ENCODE measurements at places on chromosomes 12 and 14. TPM values are rescaled to one million over a fixed set of nuclear protein-coding genes. Genes with fewer than 3 reads are reported as not detected.

REC8 gene
- 27.8 TPM for total RNA-seq

CMA1 gene
- not detected for total RNA-seq

OTX2 gene
- total RNA-seq: not detected

BCL11B gene
- 43.5 TPM for total RNA-seq

BICDL1 gene
- 140 TPM for total RNA-seq

CDKN1B gene
- total RNA-seq: 54.8 TPM

CCDC175 gene
- not detected for total RNA-seq

ANKRD33 gene
- total RNA-seq: not detected

SYT1 gene
- not detected for total RNA-seq

ALG10 gene
- total RNA-seq: 28.5 TPM

TAS2R8 gene
- total RNA-seq: not detected

MIP gene
- total RNA-seq: not detected

NABP2 gene
- total RNA-seq: 102 TPM

LALBA gene
- total RNA-seq: not detected
